Hematopoietic multipotent progenitor cell treated with erythropoietin and hydrocortisone succinate and interleukin-3 and kit ligand, for 6 days (in vitro differentiated cells): ENCODE measurements at places on chromosomes 2 and 18.

DNA sequence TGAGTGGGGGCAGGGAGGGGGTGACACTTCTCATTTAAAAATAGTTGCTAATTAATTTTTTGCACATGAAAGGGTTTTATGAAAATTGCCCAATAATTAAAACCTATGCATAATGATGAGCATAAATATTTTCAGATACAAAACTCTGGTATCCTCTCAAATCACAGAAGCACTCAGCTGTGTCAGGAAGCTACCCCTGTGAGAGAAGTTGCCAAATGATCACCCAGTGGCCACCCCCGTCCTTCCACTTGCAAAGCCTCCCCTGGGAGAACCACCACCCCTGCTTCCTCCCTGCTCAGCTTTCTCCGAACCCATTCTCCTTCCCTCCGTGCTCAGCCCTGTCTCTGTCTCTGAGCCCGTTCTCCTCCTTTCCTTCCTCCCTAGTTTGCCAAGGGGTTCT lies 400.2 kb upstream of the SALL3 start:
- DNase-seq: no peak

DNA sequence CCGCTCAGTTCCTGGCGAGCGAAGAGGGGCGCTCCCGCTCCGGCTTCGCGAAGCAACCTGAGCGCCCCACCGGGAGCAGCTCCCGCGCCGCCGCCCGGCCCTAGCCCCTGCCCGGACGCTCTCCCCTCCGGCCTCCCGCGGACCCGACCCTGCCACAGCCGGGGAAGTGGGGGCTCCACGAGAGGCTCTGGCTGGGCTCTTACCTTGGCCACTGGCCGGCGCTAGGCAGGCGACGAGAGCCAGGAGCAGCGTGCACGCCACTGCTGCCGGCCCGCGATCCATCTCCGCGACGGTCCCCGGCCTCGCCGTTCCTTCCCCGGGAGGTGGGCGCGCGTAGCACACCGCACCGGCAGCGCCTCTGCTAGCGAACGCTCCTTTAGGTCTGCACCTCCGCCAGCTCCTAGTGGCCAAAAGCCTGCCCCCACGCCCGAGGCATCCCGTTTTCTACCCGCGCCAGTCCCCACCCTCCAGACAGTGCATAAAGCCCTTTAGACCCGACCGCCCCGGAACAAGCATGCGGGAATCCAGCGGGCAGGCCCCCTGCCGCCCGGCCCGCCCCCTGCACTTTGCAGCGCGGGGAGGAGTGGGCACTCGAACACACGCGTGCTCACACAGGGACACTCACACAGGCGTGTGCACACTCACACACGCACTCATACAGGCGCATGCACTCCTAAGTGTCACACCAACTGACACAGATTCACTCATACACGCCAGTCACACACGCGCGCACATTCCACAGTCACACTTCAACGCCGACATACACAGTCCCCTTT lies at the start of gene LRP2:
Gene LRP2, minus strand, starts transcription at position 417 of the 776 bp plus-strand sequence. Its CDS starts 135 bp downstream, at position 282.
- peak; percentile 23 for DNase-seq

- no peak for DNase-seq
Observed at GRCh38 chr2:23632386-23632785, 247.4 kb downstream of the KLHL29 start.

- peak; percentile 90 for DNase-seq
Observed at GRCh38 chr2:240557808-240558207, at the start of gene ANKMY1. Gene ANKMY1, minus strand, starts transcription at chr2:240557988. Its CDS starts 653 bp downstream, at chr2:240557335.

GRCh38 chr2:234044157-234044556 lies 6.3 kb upstream of the SPP2 start:
- no peak for DNase-seq

GRCh38 chr2:139217641-139218040 lies 437.5 kb upstream of the NXPH2 start:
- DNase-seq: no peak

DNA sequence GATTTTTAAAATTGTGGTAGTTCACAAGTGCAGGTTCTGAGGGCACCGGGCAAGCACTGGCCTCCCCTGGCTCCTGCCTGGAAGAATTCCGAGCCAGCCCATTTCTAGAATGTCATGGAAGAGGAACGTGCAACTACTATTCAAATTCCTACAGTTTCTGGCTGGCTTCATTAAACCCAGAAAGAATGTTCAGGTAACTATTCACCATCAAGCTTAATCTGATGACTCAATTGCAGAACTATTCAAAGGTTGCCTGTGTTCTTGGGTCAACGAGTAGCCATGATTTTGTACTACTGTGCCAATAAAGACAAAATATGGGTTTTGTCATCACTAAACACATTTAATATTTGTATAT lies 14.3 kb upstream of the MFF start:
- DNase-seq: no peak

DNA sequence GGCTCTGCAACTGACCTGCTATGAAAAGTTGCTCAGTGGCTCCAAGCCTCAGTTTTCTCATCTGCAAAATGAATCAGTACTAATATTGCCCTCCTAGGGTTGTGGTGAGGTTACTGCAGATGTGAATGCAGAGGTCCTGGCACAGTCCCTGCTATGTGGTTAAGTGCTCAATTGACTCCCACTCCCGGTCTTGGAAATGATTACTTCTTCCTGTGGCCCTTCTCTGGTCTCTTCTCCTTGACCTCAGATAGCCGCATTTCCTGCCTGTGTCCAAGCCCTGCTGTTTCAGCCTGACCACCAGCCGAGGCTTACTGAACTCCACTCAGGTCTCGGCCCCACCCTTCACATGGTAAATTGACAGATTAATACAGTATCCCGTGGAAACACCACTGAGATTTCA lies 26.3 kb downstream of the CNGA3 start:
- DNase-seq: no peak

DNA sequence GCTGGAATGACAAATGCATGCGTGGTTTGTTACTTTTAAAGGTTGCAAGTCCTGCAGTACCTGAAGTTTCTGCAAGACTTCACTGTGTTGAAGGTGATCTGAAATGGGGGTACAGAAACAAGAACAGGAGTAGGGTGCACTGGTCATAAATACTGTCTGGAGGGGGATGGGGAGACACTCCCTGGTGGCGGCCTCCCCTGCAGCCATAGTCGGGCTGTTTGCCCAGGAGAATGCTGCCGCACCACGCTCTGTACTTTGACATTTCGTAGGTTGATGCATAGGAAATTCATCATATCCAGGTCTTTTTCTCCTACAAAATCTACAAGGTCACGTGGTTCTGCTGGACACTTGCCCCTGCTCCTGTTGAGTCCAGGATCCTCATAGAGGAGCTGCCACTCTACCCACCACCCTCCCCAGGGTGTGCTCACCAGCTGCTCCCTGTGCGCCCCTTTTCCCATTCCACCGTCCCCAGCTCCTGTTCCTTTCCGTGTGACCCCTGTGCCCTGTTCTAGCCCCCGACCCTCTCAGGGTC lies 103.8 kb downstream of the RNF144A start:
- DNase-seq: no peak
